Fibroblast of the aortic adventitia (primary cell): ENCODE measurements at places on chromosomes 1 and 21. TPM values are rescaled to one million over a fixed set of nuclear protein-coding genes. Genes with fewer than 3 reads are reported as not detected.

Gene FGR
- 0.18 TPM in 1 of 2 replicates, not detected in the other for total RNA-seq

Gene PPIE
- 28.4 and 39.6 TPM in 2 replicates for total RNA-seq

Gene IPO9
- 14.8 and 29.2 TPM in 2 replicates for total RNA-seq

Gene GGPS1
- total RNA-seq, result 27.7 and 41.8 TPM in 2 replicates

Gene CENPF
- 7.5 and 42.1 TPM in 2 replicates for total RNA-seq

Gene KIF26B
- total RNA-seq, result 4.6 and 20.9 TPM in 2 replicates

Gene MPZ
- total RNA-seq, result 0.09 and 1.2 TPM in 2 replicates

Gene RAB13
- 103 and 308 TPM in 2 replicates for total RNA-seq

DNA sequence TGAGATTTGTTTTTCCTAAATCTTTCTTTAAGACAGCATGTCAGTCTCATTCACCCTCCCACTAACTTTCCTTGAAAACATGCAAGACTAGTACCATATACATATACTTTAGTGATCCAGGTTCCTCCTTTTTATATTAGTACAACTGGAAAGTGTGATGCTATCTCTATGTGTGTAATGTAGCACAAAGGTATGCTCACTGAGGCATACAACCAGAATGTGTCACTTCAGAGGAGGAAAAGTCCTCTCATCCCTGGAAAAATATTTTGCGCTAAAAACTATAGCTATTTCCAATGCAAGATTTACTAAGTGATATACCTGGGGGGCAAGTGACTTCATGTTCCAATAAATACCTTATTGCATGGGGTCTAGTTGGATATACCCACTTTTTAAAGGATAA lies 45.9 kb downstream of the BARHL2 start:
- DNase-seq, result no peak

- DNase-seq, result no peak
These were observed 301.9 kb downstream of the NPHP4 start for GRCh38 chr1:5690291-5690690.

DNA sequence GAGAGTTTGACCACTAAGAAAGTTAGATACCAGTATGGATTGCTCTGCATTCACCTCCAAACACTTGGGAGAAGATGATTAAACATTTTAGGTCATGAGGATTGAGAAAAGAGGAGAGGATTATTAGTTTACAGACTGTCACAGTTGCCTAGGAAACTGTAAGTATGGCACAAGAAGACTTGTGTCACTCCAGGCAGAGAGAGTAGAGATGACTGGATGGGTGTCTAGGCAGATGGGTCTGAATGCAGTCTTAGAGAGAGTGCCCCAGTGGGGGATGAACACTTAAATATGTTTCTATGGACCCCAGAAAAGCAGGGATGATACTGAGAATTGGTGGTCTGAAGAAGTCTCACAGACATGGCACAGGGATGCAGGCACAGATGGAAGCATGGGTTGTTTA lies 477.6 kb upstream of the B3GALT2 start:
- no peak for DNase-seq

DNA sequence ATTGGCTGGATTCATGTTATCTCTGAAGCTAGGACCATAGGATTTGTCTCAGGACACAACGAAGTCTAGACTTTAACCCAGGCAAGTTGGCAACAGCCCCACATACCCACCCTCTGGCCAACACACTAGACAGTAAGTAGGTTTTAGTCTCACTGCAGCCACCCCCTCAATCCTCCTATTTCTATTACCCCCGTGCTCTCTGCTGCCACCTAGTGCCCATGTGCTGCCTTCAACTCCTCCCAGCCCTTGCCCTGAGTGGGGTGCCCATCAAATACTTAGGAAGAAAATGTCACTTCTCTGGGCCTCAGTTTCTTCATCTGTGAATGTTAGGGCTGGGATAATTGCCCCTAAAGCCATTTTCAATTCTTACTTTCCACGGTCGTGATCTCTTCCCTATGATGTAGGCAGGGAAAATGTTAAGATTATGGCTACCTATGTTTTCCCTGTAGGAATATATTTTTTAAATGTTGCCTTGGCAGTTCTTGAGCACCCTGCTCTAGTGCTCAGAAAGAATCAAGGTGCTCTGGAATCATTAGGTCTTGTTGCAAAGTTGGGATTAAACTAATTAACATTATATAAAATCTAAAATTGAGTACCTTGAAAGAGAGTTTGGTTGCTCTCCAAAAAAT lies 213.0 kb downstream of the LMX1A start:
- no peak for DNase-seq

DNA sequence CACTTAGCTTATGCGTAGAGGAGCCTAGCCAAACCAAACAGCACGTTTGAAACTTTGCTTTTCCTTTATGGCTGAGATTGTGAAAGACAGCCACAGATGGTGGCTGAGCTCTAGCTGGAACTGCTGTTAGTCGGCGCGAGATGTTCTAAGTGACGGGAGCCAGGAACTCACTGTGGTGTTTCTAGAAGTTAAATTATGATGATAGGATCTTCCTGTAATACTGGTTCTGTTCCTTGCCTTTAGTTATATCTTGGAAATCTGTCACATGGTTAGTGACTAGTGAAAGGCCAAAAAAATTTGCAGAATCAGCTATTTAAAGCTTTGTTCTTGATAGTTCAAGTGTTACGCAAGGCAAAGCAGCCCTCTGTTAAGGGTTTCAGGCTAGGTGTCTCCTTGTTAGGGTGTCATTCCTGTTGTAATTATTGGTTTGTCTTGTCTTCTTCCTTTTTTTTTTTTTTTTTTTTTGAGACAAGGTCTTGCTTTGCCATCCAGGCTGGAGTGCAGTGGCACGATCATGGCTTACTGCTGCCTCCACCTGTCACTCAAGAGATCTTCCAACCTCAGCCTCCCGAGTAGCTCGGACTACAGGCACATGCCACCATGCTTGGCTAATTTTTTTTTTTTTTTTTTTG lies 22.6 kb downstream of the AK4 start:
- peak; percentile 51 for DNase-seq

DNA sequence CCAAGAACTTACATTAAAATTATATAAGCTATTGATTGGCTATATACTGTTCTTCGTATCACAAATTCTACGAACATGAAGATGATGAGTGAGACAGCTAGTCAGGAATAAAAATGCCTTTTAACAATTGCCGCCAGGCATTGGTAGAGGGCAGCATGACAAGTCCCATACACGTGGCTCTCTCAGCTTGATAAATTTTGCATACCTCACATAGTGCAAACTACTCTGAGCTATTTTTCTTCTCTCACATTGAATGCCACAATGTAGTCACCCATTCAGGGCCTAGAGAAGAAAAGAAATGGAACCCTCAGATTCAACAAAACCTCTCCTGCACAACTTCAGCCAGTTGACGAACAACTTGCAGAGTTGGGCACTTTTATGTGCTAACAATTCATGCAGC lies 27.0 kb upstream of the FMO2 start:
- no peak for DNase-seq

DNA sequence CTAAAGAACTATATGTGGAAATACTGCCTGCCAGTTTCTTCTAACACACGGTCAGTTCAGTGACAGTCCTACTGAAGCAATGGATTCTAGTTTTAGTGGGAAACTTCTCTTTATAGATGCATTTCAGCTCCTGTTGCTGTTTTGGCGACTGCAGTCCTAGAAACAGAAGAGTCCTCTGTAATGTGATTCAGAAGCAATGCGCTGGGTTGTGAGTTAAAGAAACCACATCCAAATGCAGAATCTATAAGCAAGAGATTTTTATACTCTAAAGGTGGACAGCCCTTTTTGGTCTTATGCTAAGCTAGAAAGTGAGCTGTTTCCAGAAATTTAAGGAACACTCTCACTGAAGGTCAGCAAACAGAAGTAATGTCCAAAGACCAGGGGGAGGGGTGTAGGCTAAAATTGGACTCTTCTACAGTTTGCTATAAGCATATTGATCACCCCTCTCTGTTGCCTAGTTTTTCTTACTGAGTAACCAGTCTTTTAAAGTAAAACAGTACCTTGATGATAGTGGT lies 30.8 kb downstream of the DUSP10 start:
- no peak for DNase-seq

DNA sequence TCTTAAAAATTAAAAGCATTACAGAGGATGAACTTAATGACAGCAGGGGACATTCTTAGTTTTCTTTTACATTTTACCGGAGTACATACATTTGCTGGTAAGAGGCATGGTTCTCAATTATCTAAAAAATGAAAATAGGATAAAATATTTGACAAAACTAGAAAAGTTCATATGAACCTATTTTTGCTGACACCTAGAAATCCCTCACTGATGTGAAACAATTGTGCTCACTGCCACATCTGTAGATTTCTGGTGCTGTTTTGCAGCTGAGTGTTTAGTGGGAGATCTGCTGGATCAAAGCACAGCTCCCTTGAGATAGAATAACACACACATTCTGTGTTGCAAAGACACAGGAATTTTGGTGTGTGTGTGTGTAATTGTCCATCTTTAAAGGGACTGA lies 392.9 kb upstream of the B3GALT2 start:
- no peak for DNase-seq

GRCh38 chr1:109243860-109244552 lies 5.3 kb upstream of the CELSR2 start:
- DNase-seq, result no peak

DNA sequence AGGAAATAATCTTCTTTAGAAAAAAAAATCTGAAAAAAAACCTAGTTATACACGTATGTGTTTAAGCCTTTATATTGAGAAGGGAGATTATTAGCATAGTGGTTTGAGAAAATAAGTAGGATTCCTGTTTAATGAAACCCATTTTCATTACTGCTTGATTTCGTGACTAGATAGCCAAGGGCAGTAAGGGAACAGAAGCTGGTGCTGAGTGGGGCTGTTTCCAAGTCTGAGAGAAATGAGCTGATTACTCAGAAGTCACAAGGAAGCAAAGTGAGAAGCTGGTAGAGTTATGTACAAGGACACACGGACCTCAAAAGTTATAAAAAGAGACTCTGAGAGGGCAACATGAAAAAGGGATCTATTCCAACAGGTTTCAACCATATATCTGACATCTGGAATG lies 256.5 kb downstream of the TTLL7 start:
- no peak for DNase-seq

- peak; percentile 94 for DNase-seq
These were observed 56.8 kb upstream of the ERRFI1 start for GRCh38 chr1:8082945-8083344.

DNA sequence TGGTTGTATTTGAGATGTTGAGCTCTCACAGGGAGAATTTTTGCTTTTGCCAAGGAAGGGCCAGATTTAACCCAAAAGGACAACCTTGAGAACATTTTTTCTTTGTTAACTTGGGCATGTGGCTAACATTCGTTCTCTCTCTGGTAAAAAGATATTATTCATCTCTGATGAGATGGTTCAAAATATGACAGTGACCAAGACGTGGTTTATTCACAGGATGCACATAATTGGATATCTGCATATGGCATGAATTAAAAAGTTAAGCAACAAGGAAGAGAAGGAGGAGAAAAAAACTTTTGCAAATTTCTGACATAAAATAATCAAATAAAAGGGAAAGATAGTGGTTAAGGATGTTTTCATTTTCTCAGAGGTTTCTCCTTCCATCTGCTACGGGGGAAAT lies 43.1 kb upstream of the BCL10 start:
- DNase-seq, result no peak

DNA sequence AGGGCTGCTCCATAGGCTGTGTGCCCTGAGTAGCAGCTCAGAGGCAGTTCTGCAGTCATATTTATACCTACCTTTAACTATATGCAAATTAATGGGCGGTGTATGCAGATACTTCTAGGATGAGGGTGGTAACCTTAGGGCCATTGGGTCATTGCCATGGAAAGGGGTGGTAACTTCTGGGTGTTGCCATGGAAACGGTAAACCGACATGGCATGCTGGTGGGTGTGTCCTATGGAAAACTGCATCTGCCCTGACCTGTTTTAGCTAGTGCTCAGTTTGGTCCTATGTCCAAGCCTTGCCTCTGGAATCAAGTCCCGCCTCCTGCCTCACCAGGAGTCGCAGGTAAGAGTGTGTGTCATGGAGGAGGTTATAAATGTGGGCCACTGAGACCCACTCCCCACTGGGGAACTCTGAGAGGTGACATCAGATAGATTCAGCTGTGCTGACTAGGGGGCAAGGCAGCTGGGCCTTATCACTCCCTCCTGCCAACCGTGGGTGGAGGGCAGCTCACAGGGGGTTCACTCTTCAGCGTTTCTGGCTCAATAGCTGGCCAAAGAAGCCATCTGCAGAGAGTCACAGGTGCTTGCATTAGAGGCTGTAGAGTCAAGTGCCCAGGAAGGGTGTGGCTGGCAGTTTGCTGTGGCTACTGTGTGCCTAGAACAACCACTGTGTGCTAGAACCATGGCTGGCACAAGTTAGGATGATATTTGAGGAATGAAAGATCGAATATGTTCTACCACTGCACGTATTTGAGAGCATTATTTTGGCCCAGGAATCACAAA lies 19.0 kb downstream of the BACE2 start:
- DNase-seq, result no peak

GRCh38 chr1:106584676-106585075 lies 471.8 kb upstream of the PRMT6 start:
- DNase-seq, result peak; percentile 11

DNA sequence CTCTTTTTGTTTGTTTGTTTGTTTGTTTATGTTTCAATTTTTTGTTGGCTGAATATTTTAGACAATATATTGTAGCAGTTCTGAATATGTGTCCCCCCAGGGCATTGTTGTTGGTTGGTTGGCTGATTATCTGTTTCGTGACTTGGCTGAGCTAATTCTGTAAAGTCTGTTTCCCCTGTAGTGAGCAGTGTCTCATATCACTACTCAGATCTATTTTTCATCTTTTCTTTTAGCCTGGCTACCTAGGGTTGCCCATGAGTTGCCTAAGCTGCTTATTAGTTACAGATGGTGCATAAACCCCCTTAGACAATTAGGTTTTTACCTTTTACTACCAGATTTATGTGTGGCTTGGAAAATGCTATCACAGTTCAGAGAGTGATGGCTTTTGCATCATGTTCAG lies 32.3 kb downstream of the CFAP57 start:
- DNase-seq, result no peak

DNA sequence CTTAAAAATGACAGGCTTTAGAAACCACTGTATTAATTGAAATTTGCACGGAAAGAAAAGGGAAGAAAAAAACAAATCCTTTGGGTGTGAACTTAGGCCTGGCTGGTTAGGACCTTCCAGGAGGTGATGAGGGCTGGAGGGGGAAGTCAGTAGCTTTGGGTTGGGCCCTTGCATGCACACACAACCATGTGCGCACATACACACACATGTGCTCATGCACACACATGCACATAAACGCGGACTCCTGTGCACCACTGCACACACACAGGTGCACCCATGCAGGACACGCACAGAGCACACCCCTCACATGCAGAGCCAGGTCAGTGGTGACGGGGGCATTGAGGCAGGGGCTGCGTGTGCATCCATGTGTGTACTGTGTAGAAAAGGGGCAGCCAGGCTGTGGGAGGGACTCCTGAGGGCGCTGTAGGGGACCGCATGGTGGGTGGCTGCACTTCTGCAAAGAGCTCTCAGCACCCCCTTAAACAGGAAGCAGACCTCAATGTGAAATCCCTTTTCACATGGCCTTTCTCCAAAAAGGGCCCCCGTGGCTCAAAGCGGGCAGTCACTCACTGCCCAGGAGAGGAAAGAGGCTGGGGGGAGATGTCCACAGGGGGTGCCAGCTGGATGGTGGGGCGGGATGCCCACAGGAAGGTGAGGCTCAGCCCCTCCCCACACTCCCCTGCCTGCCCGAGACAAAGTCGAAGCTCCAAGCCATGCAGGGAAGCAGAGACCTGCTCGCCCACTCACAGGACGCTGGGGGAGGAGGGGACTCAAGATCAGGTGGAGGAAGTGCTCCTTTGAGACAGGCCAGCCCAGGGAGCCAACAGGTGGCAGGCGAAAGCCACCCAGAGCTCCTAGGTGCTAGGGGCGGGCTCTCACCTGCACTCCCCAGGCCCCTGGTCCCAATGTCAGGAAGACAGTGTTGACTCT lies 95.2 kb downstream of the ITPKB start:
- no peak for DNase-seq
